NCI-H226 (cell line): ENCODE measurements at places on chromosomes 2 and 18.

DNA sequence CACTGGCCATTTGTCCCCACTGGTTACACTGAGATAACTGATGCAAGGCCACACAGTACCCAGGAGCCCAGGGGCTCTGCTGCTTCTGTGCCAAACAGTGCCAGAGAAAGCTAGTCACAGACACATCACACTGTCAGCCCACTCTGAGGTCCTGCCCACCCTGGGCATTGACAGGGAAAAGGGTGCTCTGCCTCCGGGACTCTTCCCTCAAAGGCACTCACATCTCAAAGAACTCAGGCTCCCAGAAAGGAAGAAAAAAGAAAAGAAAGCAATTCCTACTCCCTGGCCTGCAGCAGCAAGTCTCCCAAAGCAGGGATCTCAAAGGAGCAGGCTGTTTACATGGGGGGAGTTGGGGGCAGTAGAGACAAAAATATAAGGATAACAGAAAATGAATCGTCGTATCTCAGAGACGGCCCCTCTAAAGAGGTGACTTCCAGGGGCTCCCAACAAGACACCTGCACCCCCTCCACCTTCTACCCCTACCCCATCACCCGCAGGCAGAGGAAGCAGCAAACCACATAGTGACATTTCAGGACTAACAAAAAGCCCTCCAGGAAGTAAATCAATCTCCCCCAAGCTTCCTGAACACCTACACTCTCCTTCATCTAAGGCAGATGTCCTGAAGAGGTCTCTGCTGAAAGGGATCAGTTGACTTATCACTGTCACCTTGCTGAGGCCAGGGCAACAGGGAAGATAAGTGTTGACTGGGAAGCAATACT is 247.6 kb downstream of the TNS1 start:
- DNase-seq, result no peak

GRCh38 chr2:28835781-28836180 is 25.1 kb downstream of the SPDYA start:
- no peak for DNase-seq

DNA sequence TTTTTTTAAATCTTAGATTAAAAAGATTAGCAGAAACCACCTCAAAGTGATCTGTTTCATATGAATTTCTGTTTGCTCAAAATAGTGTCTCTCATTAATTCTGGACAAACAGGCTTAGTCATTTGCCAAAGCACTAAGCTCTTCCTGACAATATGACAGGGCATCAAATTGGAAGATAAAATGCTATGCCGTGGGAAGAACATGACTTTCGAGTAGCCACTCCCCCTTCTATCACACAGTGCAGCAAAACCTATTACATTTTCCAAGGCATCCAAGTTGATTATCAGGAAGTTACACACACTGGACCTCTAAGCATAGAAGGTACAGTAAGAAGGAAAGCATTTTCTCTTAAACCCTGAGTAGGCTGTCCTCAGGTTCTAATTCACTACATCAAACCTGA is 89.5 kb downstream of the STK39 start:
- DNase-seq, result peak; percentile 42

DNA sequence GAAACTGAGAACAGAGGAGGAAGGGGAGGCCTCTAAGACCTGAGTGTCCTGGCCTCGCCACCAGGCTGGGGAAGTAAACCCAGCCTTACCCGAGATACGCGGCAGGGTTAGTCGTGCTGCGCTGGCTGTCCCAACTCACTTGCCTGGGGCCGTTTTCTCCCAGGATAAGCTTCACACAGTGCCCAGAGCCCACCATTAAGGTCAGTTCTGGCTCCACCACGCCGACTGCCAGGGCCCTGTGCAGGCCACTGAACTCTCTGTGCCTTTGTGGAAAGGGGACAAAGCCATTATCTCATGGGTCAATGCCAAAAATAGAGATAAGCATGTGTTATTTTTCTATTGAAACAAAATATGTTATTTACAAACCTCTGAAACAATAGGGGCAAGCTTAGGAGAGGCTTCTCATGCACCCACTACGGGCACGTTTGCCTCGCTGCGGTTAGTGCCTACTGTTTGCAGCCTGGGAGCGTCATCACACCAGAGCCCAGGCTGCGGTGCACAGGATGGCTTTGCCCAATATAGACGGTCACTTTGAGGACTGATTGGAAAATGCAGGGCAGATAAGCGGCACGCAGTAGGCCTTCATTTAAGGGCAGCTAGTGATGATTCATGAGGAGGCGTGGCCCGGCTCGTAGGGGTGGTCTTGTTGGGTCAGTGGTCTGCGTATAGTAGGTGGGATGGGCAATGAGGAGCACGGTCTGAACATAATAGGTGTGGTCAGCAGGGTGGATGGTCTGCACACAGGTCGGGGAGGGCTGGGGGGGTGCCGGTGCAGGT is 242.1 kb downstream of the GLI2 start:
- no peak for DNase-seq

GRCh38 chr2:1308678-1309077 is 104.6 kb upstream of the TPO start:
- no peak for DNase-seq

DNA sequence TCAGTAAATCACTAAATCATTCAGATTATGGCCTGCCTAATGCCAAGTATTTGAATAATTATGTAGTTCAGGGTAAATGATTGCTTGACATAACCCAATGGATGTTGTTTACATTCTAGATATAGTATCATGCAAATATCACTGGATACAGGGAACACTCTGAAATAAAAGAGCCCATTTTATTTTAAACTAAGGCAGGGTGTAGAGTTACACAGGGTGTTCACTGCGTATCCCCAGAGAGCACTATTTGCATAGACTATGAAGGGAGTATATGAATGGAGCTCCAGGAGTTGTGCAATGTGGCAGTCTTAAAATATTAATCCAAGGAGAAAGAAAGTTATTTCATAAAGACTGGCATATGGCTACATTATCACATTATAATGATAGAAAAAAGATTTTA is 701.1 kb upstream of the KLHL29 start:
- DNase-seq, result no peak

- DNase-seq, result no peak
Measured at GRCh38 chr2:152247337-152247695, 71.8 kb upstream of the STAM2 start.

GRCh38 chr2:229343661-229344060 is 72.6 kb upstream of the PID1 start:
- DNase-seq, result no peak
